AG09319 (cell line): ENCODE measurements at places on chromosomes 5 and 9.

- DNase-seq, result no peak
Observed at GRCh38 chr5:150464554-150465012, 15.0 kb upstream of the RPS14 start.

- no peak for DNase-seq
Observed at GRCh38 chr5:35331956-35332950, 102.0 kb upstream of the PRLR start.

- DNase-seq, result no peak
Observed at GRCh38 chr9:121399126-121399882, 29.3 kb upstream of the STOM start.

DNA sequence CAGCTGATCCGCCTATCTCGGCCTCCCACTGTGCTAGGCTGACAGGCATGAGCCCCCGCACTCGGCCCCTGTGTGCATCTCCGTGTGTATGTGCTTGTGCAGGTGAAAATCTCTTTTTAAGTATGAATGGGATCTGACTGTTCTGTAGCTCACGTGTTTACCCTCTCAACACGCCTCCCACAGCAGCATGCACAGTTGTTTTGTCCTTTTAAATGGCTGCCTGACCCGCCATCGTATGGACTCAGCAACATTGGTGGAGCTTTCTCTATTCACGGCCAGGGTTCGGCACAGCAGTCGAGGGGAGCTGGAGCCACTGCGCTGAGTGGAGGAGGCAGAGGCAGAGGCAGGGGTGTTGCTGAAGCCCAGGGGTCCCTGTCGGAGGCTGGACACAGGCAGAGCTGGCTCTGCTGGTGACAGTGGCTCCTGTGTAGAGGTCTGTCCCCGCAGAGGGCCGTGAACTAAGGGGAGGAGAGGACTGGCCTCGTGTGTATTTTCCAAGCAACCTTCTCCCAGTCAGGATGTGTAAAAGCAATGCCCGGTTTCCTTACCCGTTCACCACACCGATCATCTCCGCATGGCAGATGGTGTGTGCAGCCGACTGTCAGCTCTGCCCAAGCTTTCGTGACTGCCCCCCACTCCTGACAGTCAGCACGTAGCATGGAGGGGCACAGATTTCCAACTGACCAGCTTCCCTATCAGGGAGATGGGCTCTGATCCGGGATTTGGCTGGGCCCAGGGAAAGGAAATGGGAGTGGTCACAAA is 37.3 kb downstream of the MRPL36 start:
- no peak for DNase-seq

DNA sequence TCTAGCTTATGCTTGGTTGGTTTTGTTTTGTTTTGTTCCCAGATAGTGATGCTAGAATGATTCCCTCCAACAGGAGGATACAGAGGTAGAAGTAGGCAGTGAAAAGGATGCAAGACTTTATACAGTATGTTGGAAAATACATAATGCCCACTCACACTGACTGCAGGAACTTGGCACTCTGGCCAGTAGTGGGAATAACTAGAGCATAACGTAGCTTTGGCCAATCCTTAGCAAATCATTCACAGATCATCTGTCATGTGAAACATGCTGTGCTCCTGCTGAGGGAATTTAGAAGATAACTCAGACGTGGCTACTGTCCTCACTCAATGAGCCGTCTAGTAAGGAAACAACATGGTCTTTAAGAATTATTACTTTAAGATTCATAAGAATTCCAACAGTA is 13.5 kb downstream of the CFAP90 start:
- no peak for DNase-seq
